ENCODE measurements at places on chromosomes 5 and 9. TPM values are rescaled to one million over a fixed set of nuclear protein-coding genes. Genes with fewer than 3 reads are reported as not detected.

NR4A3 gene
- 0.39 TPM for polyA plus RNA-seq

DIAPH1 gene
- 70.4 TPM for polyA plus RNA-seq

SLC46A2 gene
- 0.44 TPM for polyA plus RNA-seq

SLC31A1 gene
- polyA plus RNA-seq = 25.2 TPM

LECT2 gene
- polyA plus RNA-seq = 2.3 TPM

TERT gene
- 0.67 TPM for polyA plus RNA-seq

GZMA gene
- 0.50 TPM for polyA plus RNA-seq

SLC25A2 gene
- polyA plus RNA-seq = 0.35 TPM

TAF9 gene
- polyA plus RNA-seq = 52.4 TPM

NPR3 gene
- polyA plus RNA-seq = 22.3 TPM

DELE1 gene
- 123 TPM for polyA plus RNA-seq

N4BP3 gene
- 4.8 TPM for polyA plus RNA-seq

MARCHF6 gene
- polyA plus RNA-seq = 227 TPM

LRRC70 gene
- polyA plus RNA-seq = 5.9 TPM

Data from renal cortex interstitium (tissue), 15 donors.